ENCODE measurements at places on chromosomes 6 and 20. TPM values are rescaled to one million over a fixed set of nuclear protein-coding genes. Genes with fewer than 3 reads are reported as not detected.
A peak's percentile ranks its signal among the peaks of the same experiment; 100 is the strongest.

DNA sequence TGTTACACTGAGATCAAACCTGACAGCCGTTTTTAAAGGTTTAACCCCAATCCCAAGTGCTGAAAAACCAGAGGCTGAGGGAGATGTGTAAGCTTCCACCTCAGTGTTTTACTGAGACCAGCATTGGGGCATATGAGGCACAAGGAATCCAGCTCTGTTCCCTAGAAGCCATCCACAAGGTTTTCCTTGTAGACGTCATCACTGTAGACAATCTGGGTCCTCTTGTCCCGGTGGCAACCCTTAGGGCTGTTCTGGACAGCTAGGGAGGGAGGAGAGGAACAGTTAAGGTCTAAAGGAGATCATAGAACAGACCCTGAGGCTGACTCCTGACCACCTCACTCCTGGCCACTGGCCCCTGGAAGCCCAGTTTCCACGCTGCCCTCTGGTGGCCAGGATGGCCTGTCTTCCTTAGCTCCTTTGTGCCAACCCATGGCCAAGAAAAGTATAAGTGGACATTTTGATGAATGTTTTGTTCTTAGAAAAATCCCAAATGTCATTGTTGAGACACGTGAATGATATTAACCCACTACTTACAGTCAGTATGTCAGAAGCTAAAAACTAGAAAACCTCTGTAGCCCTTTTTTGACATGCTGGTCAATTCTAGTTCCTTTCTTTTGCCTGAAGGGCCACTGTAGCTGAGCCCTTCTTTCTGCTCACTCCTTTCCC, 6.4 kb downstream of the CFB start:
- DNase-seq, result peak; percentile 74

DNA sequence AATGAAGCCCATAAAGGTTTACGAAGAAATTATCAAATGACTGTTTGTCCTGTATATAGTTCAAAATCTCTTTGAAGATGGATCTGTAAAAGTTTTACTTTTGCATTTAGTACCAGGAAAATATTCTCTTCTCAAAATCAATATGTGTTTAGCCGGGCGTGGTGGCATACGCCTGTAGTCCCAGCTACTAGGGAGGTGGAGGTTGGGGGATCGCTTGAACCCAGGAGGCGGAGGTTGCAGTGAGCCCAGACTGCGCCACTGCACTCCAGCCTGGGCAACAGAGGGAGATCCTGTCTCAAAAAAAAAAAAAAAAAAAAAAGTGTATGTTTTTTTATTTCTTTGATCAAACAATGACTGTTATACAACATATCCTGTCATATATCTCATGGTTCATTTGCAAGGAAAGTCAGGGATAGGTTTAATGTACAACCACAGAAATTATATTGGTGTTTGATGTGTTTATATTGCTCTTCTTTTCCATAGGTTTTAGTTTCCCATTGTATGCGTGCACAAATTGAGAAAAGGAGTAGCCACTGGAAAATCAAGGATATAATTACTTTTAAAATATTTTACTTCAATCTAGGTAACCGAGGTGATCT, 40.1 kb downstream of the SOX4 start:
- no peak for DNase-seq

Gene LTA
- not detected for total RNA-seq

GRCh38 chr20:39072653-39073052, 110.5 kb downstream of the DHX35 start:
- DNase-seq, result no peak

DNA sequence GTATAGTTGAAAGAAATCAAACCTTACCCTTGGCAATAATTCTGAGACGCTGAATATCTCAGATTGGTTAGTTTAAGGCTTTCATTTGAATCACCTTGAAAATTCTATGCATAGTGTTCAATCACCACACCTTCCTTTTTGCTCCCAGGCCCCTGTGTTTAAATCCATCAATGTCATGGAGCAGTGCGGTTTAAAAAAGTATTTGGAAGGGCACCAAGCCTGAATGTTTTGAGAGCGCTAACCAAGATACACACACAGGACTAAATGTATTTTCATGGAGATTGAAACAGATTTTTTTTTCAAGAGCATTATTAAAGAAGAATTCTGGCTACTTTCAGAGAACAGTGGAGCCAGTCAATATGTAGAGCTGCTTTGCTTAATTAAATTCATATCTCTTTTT, 195.7 kb downstream of the CENPW start:
- DNase-seq, result peak; percentile 33

DNA sequence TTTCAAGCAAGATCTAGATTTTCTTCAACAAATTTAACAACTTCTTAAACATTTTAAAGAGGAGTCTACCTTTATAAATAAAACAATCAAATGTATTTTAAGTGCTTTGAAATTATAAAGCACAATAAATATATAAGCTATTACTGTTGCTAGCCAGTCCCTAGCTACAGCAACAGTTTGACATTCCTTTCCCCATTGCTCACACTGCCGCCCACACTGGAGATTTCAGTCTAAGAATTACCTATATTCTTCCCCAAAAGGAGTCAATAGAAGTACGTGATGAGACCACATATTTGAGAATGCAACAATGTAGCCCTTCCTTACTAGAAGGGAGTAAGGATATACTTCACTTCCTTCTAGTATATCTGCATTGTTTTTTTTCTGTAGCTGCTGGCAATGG, 65.3 kb upstream of the RNF146 start:
- peak; percentile 62 for DNase-seq

Gene CCN6
- total RNA-seq, result not detected

DNA sequence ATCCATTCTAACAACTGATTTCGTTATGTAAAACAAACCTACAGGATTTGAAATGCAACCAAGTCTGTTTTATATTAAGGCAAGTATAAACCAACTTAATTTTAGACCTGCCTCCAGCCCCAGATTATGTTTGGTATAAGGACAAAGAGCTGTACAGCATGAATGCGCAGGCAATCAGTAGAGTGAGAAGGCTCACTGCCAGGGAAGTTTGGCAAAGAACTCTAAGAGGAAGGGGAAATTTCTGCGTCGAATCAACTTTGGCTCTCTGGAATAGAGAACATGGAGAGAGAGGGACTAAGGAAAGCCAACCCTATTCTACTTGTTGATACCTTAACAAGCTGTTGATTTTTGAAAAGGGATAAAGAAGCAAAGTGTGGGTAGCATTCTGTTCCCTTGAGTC, 96.9 kb upstream of the FOXO3 start:
- DNase-seq, result no peak

DNA sequence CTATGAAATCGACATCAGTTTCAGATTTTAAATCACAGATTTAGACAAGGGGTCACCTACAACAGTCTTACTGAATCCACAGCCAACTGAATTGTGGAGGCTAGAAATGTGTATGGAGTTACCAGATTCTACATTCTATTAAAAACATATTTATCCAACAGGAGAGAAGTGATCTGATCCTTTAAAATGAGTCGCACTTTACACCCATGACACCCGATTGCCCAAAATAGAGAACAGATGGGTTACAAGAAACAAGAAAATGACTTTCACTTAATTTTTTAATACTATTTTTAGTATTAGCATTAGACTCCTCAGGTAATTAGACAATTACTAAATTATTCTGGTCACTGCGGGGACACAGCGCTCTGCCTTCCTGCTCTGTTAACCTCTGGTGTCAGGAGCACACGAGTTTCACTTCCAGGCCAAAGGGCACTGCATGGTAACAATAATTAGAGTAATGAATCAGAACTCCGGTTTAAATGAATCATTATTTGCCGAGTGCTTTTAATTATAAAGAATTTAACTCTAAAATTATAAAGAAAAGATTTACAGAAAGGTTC, 108.6 kb downstream of the ATP9A start:
- no peak for DNase-seq

DNA sequence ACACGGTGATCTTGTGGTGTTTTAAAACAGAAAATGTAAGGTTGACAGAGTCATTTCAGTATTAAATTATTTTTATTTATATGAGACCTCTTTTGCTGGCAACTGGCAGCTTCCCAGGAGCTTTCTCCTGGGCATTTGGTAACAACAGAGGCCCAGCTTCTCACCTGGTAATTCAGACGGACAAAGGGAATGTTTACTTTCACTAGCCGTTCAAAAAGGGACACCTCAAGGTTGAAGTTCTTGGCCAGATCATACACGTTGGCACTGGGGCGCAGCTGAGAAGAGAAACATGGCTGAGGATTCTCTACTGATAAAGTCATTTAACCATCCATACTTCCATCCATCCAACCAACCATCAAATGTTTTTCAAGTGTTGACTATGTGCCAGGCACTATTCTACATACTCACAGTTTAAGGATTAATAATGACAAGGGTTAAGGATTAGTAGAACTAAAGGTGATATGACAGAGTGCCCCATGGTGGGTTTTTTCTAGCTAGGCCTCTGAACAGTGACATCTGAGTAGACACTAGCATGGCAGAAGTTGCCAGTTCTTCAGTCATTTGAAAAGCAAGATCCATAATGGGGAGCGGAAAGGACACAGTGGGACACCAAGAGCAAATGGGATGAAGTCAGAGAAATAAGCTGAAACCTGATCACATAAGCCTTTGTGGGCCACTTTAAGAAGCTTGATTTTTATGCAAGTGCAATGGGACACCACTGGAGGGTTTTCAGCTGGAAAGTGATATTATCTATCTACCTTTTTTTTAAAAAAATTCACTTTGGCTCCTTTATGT, 25.1 kb downstream of the ZNFX1 start:
- DNase-seq, result no peak

DNA sequence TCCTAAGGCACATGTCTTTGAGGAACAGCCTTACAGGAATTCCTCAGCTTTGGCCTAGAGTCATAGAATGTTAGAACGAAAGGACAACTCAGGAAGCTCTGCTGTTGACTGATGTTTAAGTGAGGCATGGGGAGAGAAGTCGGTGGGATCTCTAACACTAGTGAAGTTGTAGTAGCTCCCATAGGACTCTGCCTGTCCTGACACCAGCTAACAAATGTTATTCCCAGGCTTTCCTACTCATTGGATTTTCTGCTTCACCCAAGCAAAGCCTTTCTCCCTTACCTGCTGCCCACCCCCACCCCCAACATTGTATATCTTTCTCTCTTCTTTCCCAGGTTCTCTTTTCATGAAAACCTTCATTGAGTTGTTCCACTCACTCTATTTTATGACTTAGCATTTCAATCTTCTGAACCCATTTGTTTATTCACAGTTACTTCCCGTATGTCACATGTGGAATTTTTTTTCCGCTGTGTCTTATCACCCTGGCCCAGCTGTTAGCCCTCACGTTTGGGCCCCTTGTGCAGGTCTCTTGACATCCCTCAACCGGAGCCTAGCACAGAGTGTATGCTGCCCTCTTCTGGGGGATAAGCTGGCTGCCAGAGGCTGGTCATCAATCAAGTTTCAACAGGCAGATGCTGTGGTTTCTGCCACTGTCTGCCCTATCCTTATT, 39.2 kb upstream of the RNF8 start:
- DNase-seq, result peak; percentile 56

GRCh38 chr6:8000188-8000596, 64.0 kb downstream of the BLOC1S5 start:
- no peak for DNase-seq

DNA sequence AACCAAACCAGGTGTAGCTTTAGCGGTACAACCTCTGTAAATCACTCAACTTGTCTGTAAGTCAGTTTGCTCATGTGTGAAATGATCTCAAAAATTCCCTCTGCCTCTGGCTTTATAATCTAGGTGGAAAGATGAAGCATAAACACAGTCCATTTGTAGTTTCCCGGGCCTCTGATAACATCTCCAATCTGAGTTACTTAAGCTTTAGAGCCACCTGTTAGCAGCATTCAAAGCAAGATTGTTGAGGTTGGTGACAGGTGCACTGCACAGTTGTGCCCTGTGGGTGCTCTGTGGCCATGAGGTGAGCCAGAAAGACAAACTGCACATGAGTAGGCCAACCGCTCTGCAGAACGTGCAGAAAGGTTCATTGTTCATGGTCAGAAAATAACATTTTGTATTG, 53.7 kb downstream of the MOCS1 start:
- no peak for DNase-seq

DNA sequence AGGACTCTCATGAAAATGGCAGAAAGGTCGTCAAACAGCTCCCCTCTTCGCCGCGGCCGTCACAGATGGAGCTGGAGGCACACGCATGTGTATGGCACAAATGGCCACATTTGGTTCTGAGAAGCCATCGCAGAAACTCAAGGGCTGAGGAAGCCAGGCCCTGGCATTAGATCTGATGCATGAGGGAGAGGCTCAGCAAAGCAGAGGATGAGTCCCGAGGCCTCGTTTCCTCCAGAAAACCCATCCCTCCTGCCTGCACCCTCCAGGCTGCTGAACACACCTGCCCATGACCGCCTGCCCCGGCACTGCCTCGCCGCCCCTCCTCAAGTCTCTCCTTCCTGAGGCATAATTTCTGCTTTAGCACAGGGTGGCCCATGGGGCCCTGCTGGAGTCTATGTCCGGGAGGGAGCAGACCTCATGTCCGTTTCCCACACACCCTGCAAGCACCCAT, 240.3 kb downstream of the DLL1 start:
- no peak for DNase-seq

DNA sequence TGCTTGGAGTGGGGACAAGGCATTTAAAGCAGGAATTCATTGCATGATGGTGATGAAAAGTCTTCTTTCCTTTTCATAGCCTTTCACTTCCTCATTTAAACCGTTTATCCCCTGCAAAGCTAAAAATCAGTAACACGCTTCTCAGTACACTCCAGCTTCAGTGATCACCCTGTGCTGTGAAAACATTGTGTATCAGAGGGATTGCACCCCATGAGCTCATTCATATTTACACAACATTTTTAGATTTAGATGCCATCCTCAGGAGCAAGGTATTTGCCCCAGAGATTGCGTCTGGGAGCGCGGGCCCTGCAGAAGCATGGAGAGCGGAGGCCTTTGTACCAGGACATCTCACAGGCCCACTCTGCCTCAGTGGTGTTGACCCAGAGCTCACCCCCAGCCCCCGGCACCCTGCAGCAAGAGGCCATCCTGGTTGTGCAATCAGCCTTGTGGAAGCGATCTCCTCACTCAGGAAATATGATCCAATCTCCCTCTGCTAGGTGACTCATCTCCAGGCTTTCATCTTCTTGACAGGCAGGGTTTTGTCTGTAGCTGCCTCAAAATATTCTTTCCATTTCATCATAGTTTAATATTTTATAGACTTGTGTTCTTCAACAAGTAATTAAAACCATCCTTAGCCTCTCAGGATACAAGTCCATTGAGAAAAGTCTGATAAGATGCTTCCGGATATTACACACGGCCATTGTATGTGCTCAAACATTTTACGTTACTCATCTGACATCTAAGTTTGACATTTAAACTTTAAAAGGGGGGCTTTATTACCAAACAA, 38.9 kb upstream of the THBS2 start:
- peak; percentile 92 for DNase-seq

GRCh38 chr20:48444249-48444648, 383.6 kb downstream of the PREX1 start:
- DNase-seq, result no peak

Gene RHAG
- not detected for total RNA-seq

GRCh38 chr6:32483968-32484613, 44.4 kb downstream of the HLA-DRA start:
- no peak for DNase-seq

DNA sequence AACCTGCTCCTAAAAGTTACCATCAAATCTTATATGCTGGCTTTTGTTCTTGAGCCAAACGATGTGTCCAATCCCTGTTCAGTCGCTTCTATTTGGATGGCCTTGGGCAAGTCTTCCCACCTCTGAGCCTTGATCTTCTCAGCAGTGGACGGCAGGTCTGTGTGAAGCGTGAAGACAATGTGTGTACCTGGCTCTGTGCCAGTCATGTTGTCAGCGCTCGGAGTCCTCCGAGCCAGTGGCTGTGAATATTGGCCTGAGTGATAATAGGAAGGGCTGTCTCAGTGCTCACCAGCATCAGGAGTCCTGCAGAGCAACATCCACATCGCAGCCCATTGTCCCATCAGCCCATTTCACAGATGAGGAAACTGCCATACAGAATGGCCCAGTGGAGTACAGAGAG, 219.0 kb downstream of the CDC5L start:
- DNase-seq, result no peak

All from M059J (cell line).